AG04450 (cell line): ENCODE measurements at places on chromosomes 16 and 17. TPM values are rescaled to one million over a fixed set of nuclear protein-coding genes. Genes with fewer than 3 reads are reported as not detected.

DNA sequence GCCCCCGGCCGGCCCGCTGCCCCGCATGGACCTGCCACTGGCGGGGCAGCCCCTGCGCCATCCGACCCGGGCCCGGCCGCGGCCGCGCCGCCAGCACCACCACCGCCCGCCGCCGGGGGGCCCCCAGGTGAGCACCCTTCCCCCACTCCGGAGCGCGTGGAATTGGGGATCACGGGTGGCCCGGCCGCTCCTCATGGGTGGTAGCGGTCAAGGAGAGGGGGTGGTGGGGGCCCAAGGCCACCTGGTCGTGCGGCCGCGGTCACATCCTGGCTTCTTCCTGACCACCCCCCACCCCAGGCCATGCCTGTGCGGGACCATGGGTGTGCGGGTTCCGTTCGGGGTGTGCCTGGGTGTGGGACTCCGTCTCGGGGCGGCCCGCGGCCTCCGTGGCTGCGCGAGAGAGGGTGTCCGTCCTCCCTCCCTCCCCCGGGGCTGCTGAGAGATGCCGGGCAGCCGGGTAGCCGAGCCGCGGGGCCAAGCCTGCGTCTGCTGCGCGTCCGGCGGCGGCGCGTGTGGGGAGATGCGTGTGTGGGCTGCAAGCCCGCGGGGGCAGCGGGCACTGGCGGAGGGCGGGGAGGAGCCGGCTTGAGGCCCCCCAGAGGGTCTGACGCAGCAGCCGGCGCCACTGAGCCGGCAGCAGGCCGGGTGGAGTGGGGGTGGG lies 6.8 kb downstream of the ACD start:
- DNase-seq, result no peak

The ODAD4 gene
- 0.47 and 0.56 TPM in 2 replicates for polyA plus RNA-seq

The EFCAB5 gene
- 0.07 and 0.24 TPM in 2 replicates for polyA plus RNA-seq

- no peak for DNase-seq
These were observed 101.3 kb upstream of the CHMP6 start for GRCh38 chr17:80890196-80890920.

The CD7 gene
- polyA plus RNA-seq, result 0.11 TPM in 2 replicates
